T-helper 2 cell treated with Interferon-gamma antibody and Interleukin-4, amounts not matched to agents 5 μg/mL and 100 μg/mL, for 36 hours (primary cell): ENCODE measurements at places on chromosomes 4 and X.
A peak's percentile ranks its signal among the peaks of the same experiment; 100 is the strongest.

DNA sequence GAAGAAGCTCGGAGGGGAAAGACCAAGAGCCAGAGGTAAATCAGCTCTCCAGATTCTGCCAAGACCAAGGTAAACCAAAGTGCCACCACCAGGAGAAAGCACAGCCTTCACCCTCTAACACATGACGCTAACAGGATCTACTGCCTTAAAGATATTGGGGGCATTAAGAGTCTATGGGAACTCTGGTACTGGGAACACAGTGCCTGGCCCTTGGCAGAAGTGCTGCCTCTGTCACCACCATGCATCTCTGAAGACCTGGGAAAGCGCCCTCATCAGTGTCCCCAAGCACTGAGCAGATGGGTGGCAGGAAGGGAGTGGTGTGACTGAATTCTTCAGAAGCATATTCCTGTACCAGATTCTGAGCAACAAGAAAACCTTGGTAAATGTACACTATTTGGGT is 1.3 kb downstream of the QDPR start:
- DNase-seq = no peak

- DNase-seq = no peak
Observed at GRCh38 chr4:2803624-2804448, 11.0 kb downstream of the SH3BP2 start.

- DNase-seq = peak; percentile 40
Observed at GRCh38 chr4:16001484-16001858, 38.5 kb upstream of the FGFBP2 start.

GRCh38 chr4:174522183-174523024 is at the start of gene HPGD:
Gene HPGD (minus strand): TSS chr4:174522488. CDS start chr4:174522451, 37 bp downstream.
- DNase-seq = peak; percentile 37

GRCh38 chr4:153453402-153453801 is 12.8 kb upstream of the TMEM131L start:
- DNase-seq = no peak

- DNase-seq = no peak
Observed at GRCh38 chr4:108036213-108036612, 46.5 kb downstream of the HADH start.

- DNase-seq = no peak
Observed at GRCh38 chr4:185799442-185799841, 12.6 kb downstream of the SORBS2 start.

DNA sequence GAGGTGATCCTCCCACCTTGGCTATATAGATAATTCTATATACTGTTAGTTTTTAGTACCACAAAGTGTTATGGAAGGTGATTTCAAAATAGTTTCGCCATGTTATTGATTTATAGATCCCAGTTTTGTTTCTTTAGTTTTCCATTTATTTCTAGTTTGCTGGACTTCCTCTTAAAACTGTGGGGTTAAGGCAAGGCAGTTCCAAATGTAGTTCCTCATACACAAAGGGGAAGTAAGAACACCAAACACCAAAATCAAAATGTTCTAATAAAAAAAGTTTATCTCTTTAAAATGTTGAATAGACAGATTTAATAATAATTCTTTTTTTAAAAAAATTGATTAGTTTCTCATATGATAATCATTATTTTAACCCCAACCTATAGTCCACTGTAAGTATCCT is 6.8 kb upstream of the CISD2 start:
- DNase-seq = no peak

DNA sequence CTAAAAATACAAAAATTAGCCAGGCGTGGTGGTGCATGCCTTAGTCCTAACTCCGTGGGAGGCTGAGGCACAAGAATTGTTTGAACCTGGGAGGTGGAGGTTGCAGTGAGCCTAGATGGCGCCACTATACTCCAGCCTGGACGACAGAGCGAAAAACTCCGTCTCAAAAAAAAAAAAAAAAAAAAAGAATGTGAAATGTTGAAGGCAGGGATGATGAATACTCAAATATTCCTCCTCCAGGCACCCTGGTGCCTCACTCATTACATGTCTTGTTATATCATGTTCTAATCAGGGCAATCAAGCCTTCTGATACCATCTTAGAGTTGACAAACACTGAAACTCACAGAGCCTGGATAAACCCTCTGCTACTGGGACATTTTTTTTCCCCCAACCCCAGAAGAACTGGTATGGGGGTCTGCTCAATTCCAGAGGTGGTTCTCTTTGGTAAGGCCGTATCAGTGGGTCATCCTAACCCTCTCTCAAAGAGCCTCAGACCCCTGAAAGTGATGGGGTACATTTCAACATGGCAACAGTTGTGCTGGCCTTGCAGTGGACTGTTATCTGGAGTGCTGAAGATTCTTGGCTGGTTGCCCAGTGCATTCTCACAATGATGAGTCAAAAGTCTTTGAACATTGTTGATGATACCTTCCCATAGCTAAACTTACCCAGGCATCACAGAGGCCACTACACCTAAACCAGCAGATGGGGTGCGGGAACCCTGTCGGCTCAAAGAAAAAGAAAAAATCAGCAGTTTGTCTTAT is 2.4 kb upstream of the SH3KBP1 start:
- peak; percentile 44 for DNase-seq

DNA sequence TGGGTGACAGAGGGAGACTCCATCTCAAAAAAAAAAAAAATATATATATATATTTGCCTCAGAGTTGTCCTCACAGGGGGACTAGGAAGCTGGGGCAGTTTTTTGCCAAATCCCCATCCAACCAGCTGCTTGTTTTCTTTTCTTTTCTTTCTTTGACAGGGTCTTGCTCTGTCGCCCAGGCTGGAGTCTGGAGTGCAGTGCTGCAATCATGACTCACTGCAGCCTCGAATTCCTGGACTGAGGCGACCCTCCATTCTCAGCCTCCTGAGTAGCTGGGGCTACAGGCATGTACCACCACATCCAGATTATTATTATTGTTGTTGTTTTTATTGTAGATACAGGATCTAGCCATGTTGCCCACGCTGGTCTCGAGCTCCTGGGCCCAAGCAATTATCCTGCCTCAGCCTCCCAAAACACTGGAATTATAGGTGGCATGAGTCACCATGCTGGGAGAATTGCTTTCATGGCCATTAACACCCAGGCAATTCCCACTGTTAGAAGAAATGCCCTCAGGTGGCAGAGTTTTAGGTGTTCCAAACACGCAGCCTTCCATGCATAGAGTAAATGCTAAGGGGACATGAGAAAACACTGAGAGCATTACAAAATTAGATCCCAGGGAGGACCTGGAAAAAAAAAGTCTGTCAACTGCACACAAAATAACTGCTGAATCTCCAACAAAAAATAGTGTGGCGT is 98.0 kb downstream of the ARHGAP6 start:
- no peak for DNase-seq

- no peak for DNase-seq
Observed at GRCh38 chr4:111198446-111198845, 575.6 kb upstream of the PITX2 start.
